ENCODE measurements at places on chromosomes 13 and 19.

DNA sequence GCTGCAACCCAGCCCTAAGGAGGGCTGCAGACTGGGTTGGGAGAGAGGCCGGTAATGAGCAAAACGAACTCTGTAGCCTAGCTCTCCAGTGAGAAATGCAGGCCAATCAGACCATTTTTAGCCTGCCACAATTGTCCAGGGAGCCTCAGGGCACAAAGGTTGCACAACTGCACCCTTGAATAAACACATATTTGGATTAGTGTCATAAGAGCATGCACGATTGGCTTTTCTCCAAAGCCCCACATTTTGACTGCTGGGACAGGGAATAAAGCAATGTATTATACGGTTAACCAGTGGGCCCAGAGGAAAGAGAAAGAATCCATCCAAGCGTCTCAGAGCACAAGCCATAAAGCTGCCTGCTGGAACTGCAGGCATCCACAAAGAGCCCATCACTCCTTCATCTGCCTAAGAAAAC is 729.4 kb upstream of the SGCG start:
- no peak for DNase-seq

DNA sequence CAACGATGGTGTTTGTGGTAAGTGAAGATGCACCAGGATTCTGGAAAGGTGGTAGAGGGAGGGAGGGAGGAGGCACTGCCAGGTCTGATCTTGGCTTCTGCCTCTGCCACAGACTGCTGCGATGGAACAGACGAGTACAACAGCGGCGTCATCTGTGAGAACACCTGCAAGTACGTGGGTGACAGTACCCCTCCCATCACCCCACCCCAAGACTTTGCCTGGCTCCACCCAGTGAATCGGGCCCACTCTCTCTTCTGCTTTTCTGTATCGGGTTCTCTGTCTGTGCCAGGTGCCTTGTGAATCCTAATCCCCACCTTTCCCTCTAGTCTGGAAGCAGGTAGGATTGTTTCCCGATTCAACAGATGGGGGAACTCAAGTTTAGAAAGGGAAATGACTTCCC is 2.5 kb downstream of the PRKCSH start:
- no peak for DNase-seq

DNA sequence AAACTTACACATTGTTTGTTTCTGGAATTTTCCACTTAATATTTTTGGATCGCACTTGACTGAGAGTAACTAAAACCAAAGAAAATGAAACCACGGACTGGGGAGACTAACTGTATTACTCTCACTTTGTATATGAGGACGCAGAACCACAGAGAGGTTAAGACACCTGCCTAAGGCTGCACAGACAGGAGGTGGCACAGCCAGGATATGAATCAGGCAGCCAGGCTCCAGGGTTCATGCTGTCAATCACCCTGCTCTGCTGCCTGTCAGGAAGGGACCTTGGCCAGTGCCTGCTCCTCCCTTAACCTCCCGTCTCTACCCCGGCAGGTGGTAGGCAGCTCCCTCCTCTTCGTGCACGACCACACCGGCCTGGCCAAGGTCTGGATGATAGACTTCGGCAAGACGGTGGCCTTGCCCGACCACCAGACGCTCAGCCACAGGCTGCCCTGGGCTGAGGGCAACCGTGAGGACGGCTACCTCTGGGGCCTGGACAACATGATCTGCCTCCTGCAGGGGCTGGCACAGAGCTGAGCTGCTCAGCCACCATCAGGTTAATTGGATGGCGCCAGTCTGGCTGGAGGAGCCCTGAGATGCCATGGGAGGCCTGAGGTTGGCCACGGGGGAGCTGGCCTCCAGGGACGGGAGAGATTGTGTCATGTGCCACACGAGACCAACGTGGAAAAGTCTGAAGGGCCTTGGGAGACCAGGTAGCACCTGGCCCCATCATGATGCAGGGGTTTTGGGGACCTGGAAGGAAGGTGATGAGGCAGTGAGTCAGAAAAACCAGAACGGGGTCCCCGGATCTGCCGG is 11.0 kb downstream of the ACTMAP start:
- DNase-seq = no peak

- no peak for DNase-seq
These were observed 29.4 kb upstream of the NDFIP2 start for GRCh38 chr13:79451500-79451962.

DNA sequence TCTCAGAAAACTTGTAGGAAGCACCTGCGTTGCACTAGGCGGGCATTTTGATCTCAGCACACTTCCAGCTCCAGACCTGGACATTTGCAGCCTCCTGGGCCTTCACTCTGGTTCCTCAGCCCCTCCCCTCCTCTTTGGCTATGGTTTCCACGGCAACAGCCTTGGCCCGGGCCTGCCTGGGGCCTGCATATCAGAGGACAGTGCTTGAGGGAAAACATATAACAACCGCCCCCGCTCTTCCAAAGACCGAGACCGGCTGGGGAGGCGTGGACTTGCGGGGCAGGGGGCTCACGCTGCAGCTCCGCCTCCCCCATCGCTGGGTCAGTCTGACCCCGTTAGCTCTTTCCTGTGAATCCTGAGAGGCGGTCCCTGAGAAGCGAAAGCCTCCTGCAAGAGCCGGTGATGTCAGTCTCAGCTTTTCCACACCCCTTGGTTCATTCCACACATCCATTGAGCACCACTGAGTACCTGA is 125.7 kb upstream of the PEG3 start:
- no peak for DNase-seq
